ENCODE measurements at places on chromosomes 7 and 10.

DNA sequence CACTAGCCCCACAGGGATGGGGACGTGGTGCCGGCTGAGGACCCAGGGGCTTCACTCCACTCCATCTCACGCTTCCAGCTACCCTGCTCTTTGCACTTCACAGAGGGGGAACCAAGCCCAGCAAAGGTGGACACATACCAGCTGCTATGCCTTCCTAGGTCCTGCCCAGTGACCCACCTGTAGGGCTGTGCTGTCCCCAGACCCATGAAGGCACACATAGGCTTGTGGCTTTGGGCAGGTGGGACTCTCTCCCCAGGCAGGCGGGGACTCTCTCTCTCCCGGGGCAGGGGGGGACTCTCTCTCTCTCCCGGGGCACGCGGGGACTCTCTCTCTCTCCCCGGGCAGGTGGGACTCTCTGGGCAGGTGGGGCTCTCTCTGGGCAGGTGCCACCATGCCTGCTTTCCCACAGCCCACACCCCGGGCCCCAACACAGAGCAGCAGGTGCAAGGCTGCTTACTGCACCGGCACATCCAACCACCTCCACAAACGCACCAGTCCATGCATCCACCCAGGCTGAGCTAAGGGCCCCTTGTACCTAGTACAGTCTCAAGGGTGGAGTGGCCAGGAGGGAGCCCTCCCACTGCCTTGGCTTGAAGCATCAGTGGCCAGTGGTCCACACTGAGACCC is 13.8 kb upstream of the GPR146 start:
- DNase-seq: no peak

- no peak for DNase-seq
These were observed 46.7 kb upstream of the SPOCK2 start for GRCh38 chr10:72134785-72135767.

DNA sequence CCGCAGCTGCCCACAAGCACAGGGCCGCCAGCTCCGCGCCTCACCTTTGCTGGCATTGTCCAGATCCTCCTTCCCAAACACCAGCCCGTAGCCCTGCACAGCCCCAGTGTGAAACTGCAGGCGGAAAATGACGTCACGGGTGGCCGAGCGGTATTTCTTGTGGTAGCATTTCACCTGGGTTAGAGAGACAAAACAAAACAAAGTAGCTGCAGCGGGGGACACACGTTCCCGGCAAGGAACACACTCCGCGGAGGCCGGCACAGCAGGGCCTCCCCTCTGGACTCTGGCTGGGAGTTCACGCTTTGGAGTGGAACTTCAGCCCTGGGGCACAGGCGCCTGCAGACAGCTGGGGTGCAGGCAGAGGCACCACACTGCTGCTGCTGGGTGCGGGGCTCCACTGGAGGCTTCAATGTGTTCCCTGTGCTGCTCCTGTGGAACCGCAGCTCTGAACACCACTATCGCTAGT is 181.1 kb downstream of the TNS3 start:
- no peak for DNase-seq

GRCh38 chr7:13541326-13541725 is 448.1 kb downstream of the ETV1 start:
- no peak for DNase-seq

GRCh38 chr10:59627366-59628018 is 82.2 kb downstream of the SLC16A9 start:
- no peak for DNase-seq

- no peak for DNase-seq
These were observed 718.8 kb downstream of the MAGI2 start for GRCh38 chr7:78734626-78735025.

GRCh38 chr10:71135236-71135635 is 77.1 kb upstream of the UNC5B start:
- DNase-seq: no peak

GRCh38 chr7:70056363-70056762 is 458.1 kb downstream of the AUTS2 start:
- DNase-seq: no peak

DNA sequence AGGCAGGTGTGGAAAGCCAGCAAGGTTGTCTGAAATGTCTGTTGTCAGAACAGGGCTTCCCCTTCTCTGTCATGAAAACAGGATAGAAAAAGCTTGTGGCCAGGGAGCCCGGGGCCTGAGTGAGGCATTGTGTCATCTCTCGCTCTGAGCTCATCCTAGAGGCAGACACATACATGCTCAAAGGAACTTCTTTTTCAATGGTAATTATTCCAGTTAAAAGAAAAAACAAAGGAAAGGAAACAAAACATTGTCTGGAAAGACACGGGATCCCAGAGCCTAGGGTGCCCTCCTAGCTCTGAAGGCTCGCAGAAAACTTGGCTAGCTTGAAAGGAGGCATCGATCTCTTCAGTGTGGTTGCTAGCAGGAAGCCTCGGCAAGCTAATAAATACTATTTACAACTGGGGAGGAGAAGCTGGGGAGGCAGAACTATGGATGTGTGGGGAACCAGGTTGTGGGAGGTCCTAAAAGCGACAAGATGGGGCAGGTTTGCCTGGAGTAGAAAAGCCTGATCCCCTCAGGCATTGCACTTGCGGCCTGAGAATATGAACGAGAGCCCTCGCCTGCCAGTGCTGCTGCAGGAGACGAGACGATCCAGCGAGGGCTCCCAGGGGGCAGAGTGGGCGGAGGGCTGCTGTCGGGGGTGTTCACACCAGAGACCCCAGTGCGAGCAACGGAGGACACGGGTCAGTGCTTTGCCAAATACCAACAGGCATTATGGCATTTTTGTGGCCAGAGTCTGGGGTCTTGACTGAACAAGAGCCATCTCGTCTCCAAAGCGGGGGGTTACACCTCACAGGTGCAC is 32.8 kb upstream of the DGKI start:
- DNase-seq: no peak

- no peak for DNase-seq
These were observed 3.7 kb downstream of the FLNC start for GRCh38 chr7:128833946-128834325.

- no peak for DNase-seq
These were observed 23.2 kb upstream of the CFAP46 start for GRCh38 chr10:132965411-132966057.

DNA sequence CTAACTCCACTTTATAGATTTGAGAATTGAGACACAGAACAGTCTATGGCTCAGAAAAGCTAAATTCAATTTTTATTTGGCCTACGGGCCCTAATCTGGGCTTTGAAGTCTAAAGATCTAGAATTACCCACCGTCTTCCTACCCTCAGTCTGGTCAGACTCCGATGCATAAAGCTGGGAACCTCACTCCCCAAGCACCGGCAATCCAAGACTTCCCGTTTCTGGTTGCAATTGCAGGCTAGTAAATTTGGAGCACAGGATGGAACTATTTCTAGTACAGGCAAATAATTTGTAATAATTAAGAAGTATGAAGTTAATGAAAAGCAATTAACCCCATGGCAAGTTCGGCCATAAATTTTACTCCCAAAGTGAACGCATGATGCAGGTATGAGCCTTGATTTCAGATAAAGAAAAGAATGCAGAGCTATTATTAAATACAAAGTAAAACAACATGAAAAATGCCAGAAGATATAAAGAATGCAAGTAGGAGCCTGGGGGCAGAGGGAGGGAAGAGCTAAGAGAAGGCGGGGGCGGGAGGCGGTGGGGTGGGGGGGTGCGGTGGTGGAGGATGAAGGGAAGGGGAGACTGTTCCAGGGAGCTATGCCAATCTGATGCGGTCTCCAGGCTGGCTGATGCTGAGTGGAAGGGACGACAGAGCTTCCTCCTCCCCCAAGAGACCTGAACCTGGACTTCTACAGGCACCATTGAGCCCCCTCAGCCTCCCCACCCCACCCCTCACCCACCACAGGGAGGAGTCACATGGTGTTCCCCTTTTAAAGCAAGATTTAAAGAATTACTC is 45.1 kb downstream of the BPGM start:
- no peak for DNase-seq

DNA sequence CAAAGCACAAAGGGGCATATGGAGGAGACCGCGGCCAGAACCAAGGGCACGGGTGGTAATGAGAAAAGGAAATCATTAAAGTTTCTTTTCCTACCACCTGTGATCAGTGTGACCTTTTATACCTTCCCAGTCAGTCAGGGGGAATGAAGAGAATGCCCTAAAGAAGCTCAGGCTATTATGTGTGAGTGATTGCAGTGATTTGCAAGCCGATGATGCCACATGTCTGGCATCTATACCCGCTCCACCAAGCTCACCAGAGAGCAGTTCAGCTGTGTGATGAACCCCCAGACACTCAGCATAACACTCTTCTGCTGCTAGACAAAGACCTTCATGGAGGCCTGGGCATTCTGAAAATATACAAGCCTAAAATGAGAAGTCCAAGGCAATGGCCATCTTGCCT is 106.2 kb upstream of the AGK start:
- DNase-seq: no peak

DNA sequence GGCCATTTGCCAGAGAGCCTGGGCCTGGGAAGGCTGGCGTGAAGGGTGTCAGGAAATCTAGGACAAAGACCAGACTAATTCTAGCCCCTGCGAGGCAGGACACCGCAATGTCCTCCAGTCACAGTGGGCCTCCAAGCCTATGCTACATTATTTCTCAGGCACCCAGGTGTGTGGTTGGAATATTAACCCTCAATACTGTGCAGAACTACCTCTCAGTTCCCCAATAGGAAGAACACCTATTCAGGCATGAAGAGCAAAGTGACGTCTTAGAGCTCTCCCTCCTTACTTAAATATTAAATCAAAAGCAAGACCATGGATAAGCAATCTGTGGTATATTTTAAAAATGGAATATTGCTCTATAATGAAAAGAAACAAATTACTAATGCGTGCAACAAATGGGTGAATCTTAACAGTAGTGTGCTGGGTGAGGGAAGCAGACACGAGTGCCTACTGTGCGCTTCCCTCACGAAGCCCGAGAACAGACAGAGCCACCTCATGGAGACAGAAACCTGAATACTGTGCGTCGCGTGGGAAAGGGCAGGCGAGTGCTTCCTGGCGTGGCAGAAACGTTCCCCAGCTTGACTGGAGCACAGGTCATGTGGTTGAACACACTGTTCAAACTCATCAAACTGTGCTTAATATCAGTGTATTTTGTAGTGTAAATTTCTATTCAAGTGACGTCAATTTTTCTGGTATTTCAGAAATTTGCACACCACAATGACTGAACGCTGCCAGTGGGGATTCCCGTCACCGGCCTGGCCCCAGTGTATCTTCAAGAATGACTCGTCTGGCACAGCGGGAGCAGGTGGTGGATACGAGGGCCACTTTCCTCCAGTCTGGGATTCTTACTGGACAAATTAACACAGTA is 15.5 kb upstream of the PTPRN2 start:
- no peak for DNase-seq

DNA sequence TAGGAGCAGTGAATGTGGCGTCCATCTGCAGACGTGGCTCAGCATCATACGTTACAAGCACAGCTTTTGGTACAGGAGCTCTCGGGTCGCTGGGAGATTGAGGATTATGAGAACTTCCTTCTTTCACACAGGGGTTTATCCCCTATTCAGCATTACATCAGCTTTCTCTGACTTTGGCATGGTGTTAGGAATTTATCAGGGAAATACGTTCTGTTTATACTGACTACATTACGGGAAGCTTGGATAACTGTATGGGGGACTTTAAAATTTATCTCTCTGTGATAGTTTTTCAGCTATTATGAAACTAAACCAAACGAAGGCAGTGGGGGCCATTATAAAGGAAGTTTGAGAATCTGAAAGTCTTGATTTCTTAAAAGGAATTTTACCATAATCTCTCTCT is 110.1 kb upstream of the INSYN2A start:
- no peak for DNase-seq

GRCh38 chr7:131107337-131108211 is 220.1 kb upstream of the MKLN1 start:
- peak; percentile 60 for DNase-seq

DNA sequence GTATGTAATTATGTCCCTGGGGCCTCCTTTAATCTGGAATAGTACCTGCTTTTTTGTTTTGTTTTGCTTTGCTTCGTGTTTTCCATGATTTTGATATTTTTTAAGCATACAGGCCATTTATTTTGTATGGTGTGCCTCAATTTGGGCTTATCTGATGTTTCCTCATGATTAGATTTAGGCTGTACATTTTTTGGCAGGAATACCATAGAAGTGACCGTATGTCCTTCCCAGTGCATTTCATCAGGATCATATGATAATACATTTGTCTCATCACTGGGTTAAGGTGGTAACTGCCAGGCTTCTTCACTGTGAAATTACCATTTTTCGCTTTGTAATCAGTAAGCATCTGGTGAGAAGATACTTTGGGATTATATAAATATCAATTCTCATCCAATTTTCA is 117.8 kb upstream of the SAMD8 start:
- DNase-seq: no peak

DNA sequence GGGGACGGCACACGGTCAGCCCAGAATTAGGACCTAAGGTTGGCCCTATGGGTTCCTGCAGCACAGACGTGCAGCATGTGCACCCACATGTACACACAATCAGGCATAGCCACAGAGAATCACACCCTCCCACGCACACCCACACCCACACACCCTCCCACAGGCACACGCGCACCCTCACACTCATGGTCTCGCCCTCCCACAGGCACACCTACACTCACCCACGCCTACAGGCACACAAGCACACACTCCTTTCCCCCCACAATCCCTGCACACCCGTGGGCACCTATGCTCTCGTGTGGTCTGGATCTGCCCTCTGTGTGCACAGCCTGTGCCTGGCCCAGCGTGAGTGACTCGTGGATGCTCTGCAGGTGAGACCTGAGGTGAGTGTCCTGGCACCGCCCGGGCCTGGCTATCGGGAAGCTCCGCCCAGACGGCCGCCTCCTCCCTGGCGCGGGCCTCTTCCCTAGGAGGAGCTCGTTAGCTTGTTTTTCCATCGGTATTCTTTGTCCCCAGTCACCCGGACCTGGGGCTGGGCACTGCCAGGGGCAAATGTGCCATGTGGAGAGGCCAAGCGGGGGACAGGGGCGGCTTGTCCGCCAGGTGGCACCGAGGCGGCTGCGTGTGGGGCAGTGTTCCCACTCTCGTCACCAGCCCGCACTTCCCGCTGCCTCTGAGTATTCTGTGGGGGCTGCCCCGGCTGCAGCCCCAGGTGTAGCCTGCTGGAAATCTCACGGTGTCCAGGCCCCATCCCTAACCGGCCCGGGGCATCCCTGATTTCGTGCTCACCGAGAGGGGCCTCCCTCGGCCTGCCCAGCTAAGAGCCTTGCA is 110.2 kb upstream of the FAM20C start:
- DNase-seq: no peak

DNA sequence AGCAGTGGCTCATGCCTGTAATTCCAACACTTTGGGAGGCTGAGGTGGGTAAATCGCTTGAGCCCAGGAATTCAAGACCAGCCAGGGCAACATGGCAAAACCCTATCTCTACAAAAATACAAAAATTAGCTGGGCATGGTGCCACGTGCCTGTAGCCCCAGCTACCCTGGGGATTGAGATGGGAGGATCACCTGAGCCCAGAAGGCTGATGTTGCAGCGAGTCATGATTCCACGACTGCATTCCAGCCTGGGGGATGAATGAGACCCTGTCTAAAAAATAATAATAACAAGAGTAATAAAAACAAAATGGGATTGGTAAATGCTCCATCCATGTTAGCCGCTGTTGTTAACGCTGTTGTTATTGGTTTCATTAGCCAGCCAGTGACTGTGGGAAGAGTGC is 1.3 kb upstream of the HKDC1 start:
- DNase-seq: no peak

All from activated T-cell treated with anti-CD3 and anti-CD28 coated beads, Interleukin-2, amount 50 U/mL, for 4 hours (primary cell).